ENCODE measurements at places on chromosomes 5 and 9.

GRCh38 chr5:52989025-52989780, at the start of gene ITGA2:
Gene ITGA2, plus strand, starts transcription at chr5:52989352. Its CDS starts 117 bp downstream, at chr5:52989469.
- no peak for DNase-seq

- peak; percentile 67 for DNase-seq
Observed at GRCh38 chr5:89255845-89256463, 373.0 kb upstream of the MEF2C start.

GRCh38 chr5:67806654-67807438, 408.7 kb upstream of the PIK3R1 start:
- peak; percentile 22 for DNase-seq

GRCh38 chr5:10964806-10965205, 203.8 kb upstream of the DAP start:
- no peak for DNase-seq

DNA sequence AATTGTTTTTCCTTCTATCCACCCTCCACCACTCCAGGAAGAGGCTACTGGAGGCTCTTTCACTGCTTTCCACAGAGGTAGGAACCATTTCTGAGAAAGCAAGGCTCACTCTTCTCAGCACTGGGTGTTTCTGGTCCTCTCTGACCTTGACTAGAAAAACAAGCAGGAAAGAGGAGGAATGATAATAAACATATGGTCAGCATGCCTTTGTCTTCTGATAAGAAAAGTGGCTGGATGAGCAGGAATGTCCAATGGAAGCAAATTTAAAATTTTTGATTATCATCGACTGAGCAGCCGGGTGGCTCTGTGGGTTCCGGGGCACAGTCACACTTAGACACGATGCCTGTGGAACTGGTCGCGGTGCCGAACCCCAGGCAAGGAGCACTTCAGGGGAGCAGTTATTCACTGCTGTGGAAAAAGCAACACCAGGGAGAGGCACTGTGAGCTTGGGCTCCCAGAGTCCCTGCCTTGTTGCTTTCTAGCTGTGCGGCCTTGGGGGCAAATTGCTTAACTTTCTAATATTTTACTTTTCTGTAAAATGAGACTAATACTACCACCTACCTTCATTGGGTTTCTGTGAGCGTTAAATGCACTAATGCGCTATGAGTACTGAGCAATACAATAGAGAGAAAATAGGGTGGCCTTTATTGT, 157.0 kb upstream of the LHFPL2 start:
- DNase-seq = no peak

DNA sequence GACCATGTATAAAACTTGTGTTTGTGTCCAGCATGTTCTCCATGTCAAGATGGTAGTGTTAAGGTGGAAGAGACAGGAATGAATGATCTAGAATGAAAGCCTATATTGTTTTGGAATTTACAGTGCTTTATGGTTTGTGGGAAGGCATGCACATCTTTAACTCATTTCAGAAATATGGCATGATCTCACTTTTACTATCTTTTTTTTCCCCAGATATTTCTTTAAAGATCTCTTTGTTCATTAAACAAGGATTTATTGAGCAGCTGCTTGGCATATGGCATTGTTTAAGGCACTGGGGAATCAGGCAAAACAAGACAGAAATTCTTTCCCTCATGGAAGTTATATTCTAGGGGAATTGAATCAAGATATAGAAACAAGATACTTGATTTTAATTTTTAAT, 51.7 kb downstream of the SLC12A2 start:
- DNase-seq = no peak

DNA sequence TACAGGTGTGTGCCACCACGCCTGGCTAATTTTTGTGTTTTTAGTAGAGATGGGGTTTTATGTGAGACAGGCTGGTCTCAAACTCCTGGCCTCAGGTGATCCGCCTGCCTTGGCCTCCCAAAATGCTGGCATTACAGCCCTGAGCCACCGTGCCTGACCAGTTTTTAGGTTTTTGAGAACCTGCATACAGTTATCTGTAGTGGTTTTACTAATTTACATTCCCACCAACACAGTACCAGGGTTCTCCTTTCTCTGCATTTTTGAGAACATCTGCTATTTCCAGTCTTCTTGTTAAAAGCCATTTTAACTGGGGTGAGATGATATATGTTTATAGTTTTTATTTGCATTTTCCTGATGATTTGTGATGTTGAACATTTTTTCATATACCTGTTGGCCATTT, 12.8 kb downstream of the DMXL1 start:
- DNase-seq = no peak

GRCh38 chr5:155700333-155700732, 626.6 kb upstream of the SGCD start:
- no peak for DNase-seq

- DNase-seq = peak; percentile 41
Observed at GRCh38 chr5:78964889-78965288, 20.2 kb downstream of the ARSB start.

DNA sequence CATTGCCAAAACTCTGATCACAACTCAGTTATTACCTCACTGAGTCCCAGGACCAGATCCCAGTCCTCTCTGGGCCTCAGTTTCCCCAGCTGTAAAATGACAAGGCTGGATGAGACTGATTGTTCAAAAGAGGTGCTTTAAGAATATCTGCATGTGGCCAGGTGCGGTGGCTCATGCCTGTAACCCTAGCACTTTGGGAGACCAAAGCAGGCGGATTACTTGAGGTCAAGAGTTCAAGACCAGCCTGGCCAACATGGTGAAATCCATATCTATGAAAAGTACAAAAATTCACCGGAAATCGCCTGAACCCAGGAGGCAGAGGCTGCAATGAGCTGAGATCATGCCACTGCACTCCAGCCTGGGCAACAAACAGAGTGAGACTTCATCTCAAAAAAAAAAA, 8.3 kb downstream of the ATOX1 start:
- no peak for DNase-seq

- no peak for DNase-seq
Observed at GRCh38 chr9:69975681-69976080, 68.0 kb upstream of the MAMDC2 start.

- no peak for DNase-seq
Observed at GRCh38 chr9:37056046-37056920, 22.2 kb upstream of the PAX5 start.

DNA sequence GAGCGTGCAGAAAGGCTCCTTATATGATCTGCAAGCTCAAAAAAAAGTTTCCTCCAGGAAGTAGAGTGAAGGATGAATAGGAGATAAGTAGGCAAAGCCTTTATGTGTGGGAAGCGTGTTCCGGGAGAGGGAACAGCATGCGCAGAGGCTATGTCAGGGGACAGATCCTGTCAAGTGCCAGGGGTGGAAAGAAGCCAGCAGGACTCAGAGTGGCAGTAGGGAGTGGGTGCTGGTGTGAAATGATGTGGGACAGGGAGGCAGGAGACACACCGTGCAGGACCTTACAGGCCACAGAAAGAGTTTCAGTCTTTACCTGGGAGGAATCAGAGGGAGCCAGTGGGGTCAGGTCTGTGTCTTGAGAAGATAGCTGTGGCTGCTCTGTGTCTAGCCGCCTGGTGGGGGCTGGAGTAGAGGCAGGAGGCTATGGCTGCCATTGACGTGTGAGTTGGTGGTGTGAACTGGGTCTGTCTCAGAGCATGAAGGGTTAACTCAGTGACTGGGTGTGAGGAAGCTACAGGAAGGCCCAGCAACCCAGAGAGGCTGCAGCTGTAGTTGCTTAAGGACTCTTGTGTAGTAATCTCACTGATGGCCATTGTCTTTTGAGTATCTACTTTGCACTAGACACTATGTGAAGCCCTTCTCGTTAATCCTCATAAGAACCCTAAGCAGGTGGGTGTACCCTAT, 71.3 kb downstream of the PPARGC1B start:
- no peak for DNase-seq

DNA sequence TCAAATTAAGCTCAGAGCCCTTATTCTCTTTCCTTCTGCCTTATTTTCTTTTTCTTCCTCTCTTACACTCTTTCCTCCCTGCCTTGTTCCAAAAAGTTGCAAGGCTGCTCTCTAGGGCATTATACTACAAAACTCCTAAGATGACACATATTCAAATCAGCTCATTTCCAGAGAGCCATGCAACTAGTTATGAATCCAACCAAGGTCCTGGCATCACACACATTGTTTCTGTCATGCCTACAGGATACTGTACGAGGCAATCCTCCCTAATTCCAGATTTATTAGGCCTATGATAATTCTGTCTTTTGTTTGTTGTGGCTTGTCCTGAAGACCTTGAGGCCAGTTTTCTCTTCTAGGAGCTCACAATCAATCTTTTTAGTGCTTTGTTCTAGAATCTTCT, 87.0 kb upstream of the TBCA start:
- no peak for DNase-seq

GRCh38 chr5:6568889-6569288, 64.0 kb downstream of the NSUN2 start:
- DNase-seq = no peak

DNA sequence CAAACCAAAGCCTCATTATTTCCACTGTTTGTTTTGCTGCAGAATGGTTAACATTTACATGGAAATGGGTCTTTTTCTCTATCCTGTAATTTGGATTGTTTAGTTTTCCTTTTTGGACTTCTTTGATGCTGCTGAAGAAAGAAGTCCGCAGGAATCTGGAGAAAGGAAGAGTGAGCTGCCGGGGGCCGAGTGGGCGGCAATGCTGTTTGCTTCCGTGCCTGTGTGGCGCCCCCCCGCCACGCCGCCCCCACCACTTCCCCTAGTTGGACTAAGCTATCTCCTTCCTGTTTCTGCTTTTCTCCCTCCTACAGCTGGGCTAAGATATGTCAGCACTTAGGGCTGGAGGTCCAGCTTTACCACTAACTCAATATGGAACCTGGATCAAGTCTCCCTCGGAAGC, 39.7 kb downstream of the ACTL7B start:
- no peak for DNase-seq

- DNase-seq = no peak
Observed at GRCh38 chr5:75113354-75114113, 61.2 kb upstream of the GCNT4 start.

DNA sequence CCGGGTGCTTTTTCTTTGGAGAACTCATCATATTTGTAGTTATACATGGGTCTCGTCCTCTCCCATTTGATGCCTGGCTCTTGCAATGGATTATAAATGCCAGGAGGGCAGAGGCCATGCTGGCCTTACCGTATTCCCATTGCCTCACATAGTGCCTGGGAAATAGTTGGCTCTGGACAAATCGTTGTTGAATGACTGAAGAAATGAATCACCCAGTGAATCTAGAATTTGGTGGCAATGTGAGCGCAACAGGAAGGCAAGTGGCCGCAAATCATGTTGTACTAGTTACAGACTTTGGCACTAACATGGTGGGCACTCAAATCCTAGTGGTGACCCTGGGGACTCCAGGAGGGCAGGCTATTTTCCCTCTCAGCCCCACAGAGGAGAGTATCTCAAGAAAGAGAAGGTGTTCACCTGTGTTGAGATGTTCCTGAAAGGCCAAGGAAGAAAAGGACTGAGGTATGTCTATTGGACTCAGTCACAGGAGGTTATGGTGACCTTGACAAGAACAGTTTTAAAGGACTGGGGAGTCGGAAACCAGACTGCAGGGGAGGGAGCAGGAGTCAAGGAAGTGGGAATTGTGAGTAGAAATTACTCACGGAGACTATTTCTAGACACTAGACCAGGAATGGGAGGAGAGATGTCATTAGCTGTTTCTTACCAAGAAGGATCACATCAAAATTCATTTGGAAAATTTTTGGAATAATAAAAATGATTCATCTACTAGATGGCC, 61.7 kb upstream of the COL15A1 start:
- no peak for DNase-seq

DNA sequence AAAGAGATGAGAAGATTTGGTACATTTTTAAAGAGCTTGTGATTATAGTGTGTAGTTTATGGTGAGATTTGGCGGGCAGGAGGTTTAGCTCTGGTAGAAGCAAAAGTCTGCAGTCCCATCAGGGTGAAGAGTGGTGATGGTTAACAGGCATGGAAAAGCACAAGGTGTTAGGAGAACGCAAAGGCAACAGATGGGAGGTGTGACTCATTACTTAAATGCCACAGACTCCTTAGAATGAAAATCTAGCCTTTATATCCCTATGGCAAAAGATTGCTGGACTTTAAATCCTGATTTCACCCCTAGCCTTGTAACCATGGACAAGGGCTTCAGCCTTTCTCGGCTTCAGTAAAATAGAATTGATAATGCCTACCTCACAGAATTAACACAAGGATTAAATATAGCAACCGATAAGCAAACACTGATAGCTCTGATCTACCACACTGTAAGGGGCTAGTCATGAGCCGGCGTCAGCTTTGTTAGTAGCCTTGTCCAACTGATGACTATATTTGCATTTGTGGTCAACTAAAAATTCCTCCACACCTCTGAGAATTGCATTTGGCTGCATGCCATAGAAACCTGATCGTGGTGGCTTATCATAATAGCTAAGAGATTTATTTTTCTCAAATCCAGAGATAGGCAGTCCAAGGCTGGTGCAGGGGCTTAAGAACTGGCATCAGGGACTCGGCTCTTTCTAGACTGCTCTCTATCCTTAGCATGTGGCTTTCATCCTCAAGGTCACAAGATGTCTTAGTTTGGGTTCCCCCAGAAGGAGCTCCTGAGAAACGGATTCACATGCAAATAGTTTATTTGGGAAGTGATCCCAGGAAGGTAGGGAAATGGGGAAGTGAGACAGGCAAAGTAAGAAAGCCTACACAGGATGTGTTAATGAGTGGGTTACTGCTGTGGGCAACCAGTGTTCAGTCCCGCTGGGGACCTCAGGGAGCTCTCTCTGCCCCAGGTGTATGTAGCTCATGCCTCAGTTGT, 19.6 kb downstream of the MFAP3 start:
- no peak for DNase-seq

GRCh38 chr9:126490214-126490631, 123.5 kb upstream of the LMX1B start:
- no peak for DNase-seq

- no peak for DNase-seq
Observed at GRCh38 chr9:111412280-111412679, 71.9 kb downstream of the ECPAS start.

GRCh38 chr5:175539936-175540335, 61.6 kb downstream of the SFXN1 start:
- no peak for DNase-seq

DNA sequence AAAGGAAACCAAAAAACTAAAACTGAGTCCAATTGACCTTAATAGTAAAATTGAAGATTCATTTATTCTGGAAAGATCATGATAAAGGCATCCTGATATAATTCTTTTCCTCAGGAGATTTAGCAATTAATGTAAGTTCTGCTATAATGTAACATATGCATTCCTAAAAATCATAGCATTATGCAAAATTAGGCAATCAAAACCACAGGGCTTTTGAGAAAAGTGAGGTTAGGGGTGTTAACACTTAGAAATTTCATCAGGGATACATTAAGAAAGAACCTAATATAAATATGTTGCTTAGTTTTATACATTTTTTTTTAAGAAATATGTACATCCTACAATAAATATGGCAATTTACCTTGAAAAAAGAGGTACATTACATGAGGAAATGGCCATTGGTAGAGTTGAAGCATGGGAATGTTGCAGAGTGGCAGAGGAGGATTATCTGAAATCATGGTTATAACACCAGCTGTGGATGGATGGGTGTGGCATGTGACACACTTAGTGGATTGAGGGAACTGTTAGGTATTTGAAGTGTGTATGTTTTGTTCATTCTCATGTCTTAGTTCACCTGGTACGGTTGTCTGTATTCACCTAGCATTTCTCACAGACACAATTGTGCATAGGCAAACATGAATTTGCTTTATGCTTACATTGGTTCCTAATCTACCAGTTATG, 51.1 kb downstream of the CCNH start:
- no peak for DNase-seq

- DNase-seq = no peak
Observed at GRCh38 chr9:19624519-19624918, 164.3 kb downstream of the SLC24A2 start.
